ENCODE measurements at places on chromosomes 2 and 18. TPM values are rescaled to one million over a fixed set of nuclear protein-coding genes. Genes with fewer than 3 reads are reported as not detected.

The ADAM17 gene
- 26.4 TPM for total RNA-seq

The RAB27B gene
- total RNA-seq: 3.4 TPM

The RAMP1 gene
- 10.7 TPM for total RNA-seq

The NPHP1 gene
- not detected for total RNA-seq

The MFF gene
- 60.8 TPM for total RNA-seq

The QPCT gene
- 0.18 TPM for total RNA-seq

The MYOM1 gene
- total RNA-seq: 1.5 TPM

The ARHGEF4 gene
- 0.41 TPM for total RNA-seq

The AOX1 gene
- not detected for total RNA-seq

The NGEF gene
- not detected for total RNA-seq

The ITGA4 gene
- total RNA-seq: 312 TPM

The DHRS9 gene
- total RNA-seq: not detected

The SERPINB10 gene
- total RNA-seq: not detected

The OTOS gene
- not detected for total RNA-seq

The STARD6 gene
- total RNA-seq: not detected

The C1QL2 gene
- not detected for total RNA-seq

The KYNU gene
- not detected for total RNA-seq
